ENCODE measurements at places on chromosomes 7 and 10.

GRCh38 chr7:107043921-107044346 lies 571 bp upstream of the PRKAR2B start:
- no peak for DNase-seq

GRCh38 chr10:117075064-117075463 lies 63.0 kb downstream of the VAX1 start:
- DNase-seq = no peak

GRCh38 chr7:142301299-142301698 lies 43.4 kb upstream of the PRSS58 start:
- DNase-seq = no peak

GRCh38 chr10:26803849-26804248 lies 56.9 kb downstream of the ABI1 start:
- DNase-seq = no peak
